Stimulated activated CD8-positive, alpha-beta memory T cell treated with anti-CD3 and anti-CD28 coated beads, Interleukin-15, amount 100 ng/mL, for 48 hours (primary cell): ENCODE measurements at places on chromosomes 5 and 9.

- no peak for DNase-seq
Observed at GRCh38 chr9:131545003-131545785, at the start of gene PRRT1B. Gene PRRT1B, plus strand, starts transcription at chr9:131545523. Its CDS starts 93 bp downstream, at chr9:131545616.

DNA sequence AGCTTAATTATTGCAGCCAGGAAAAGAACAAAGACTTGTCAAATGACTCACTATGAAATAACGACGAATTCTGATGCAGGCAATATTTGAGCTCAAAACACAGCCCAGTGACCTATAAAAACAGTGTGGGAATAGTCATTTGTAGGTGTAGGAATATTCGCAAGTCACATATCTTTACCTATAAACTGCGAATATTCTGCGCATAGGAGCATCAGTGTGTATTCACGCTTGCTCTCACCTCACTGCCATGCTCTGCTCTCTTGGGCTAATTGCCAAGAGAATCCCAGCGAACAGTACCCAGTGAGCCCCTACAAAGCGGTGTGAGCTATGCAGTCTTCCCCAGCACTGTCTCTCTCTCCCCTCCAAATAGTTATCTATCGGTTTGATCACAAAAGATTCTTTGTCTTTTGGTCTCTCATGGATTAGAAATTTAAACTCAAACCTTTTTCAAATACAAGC is 74.2 kb downstream of the ST8SIA4 start:
- no peak for DNase-seq

GRCh38 chr5:66967102-66967501 is 229.5 kb downstream of the CD180 start:
- DNase-seq: no peak

DNA sequence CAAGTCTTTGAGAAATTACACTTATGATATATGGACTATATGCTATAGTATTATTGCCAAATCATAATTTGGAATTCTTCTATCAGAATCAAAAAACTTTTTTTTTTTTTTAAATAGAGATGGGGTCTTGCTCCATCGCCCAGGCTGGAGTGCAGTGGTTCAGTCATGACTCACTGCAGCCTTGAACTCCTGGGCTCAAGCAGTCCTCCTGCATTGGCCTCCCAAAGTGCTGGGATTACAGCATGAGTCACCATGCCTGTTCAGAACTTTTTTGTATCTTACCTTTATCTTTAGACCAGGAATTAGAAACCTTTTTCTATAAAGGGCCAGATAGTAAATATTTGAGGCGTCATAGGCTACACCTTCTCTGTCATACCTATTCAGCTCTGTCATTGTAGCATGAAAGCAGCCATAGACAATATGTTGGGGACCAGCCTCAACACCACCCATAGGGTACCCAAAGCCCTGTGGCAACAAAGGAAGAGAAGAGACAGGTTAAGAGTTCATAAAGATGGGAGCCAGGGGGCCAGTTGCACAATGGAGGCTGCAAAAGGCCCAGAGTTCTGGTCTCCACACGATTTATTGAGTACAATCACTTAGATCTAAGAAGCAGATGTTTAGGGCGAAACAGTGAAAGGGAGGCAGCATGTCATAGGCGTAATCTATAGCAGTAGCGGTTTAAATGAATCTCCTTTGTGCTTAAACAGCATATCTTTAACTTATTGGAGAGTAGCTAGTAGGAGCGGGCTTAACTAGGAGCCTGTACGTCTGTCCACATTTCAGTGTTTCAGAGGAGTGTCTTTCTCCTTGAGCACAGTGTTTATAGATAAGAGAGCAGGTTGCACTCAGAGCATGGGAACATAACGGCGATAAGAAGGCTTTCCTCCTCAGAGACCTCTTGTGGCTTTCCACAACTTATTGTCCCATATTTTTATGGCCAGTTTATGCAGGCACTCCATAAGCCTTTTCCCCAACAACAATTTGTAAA is 12.5 kb downstream of the ECM2 start:
- DNase-seq: no peak

DNA sequence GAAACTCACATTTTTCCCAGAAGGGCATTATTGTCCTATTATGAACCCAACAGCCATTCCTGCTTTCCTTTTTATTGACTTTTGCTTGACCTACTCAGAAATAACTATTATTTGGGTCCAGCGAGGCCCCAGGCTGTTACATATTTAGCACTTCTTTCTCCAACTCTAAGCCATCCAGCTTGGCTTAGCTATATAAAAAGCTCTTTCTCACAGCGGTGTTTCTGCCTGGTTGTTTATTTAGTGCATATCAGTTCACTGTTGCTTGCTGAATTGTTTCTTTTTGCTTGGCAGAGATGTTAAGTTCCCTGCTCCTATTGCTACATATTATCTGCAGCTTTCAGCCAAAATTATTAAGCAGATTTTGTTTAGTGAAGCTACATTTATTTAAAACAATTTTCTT is 1156.8 kb upstream of the SEMA6A start:
- DNase-seq: no peak

DNA sequence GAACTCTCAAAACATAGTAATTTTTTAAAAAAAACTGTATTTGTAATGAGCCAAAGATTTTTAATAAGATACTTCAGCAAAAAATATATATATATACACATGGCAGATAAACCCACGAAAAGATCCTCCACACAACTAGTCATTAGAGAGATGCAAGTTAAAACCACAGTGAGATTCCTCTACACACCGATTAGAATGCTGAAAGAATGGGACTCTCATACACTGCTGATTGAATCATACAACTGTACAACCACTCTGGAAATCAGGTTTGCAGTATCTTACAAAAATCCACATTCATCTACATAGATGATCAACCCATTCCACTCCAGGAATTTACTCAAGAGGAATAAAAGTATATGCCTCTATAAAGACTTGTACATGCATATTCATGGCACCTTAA is 43.7 kb downstream of the RASEF start:
- DNase-seq: no peak

GRCh38 chr5:100902440-100903038 is 543 bp downstream of the ST8SIA4 start:
- DNase-seq: no peak
